CD4-positive, alpha-beta T cell treated with Interferon gamma for 1 hour (primary cell): ENCODE measurements at places on chromosomes 2 and 18.

GRCh38 chr2:8803658-8804379, 33.6 kb downstream of the KIDINS220 start:
- DNase-seq, result no peak

- DNase-seq, result no peak
Observed at GRCh38 chr2:169732583-169733358, 861 bp upstream of the KLHL23 start.

DNA sequence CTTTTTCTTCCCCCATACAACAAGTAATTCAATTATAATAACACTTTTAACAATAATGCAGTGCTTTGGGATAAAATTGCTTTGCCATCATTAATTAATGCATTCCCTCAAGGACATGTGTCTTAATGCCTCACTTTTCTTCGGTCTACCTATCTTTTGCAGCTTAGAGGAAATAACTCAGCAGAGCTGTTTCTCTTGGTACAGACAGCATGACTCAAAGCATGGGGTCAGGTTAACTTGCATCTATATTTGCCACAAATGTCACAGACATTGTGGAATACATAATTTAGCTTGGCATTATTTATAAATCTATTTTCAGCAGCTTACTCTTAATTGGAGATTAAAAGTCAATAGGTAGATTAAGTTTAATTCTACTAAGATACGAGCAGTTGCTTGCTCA, 376.1 kb upstream of the CNTNAP5 start:
- DNase-seq, result no peak

- DNase-seq, result peak; percentile 29
Observed at GRCh38 chr2:974054-974453, 23.4 kb downstream of the SNTG2 start.

GRCh38 chr2:39665811-39666490, at the start of gene TMEM178A:
TSS of gene TMEM178A (plus strand) at chr2:39665917. CDS start at chr2:39665975, 58 bp downstream.
- DNase-seq, result no peak

DNA sequence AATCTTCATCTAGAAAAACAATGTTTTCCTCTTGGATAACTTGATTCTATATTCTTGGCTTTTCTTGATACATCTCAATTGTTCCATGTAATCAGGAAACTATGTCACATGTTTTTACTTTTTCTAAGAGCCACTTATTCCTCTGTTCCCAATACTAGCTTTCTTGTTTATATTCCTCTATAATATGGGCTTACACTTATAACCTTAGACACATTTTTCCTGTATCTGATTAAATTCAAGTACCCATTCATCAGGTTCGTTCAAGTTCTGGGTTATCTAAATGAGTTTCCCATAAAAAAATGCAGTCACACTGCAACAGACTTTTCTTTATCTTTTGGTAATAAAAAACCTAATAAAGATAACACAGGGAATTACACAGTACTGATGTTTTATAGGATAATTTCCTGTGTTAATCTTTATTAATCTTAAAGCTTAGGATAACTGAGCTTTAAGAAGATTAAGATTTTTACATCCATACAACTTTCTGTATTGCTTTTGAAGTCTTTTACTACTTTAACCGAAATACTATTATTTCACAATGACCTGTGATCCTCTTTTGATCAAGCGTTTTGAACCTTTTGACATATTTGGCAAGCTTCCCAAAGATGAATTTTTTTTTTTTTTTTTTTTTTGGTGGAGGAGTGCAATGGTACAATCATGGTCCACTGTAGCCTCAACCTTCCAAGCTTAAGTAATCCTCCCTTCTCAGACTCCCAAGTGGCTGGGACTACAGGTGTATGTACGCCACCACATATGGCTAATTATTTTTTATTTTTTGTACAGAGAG, 44.3 kb upstream of the C2orf66 start:
- DNase-seq, result no peak

DNA sequence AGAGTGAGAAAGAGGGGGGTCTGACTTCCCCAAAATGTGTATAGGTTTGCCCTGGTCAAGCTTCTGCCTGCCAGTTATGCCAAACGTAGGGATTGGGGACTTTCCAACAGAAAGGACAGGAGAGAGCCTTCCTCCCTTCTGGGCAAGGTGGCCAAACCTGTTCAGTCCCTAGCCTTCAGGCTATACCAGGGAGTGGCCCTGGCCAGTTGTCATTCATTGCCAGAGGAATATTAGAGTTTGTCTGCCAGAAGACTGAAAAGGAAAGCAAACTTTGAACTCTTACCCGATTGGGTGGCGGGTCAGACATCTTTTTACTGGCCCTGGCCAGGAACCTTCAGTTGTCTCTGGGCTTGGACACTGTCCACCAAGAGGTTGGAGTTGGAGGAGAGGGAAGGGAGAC, 22.1 kb downstream of the RAB3GAP1 start:
- DNase-seq, result no peak
